NCI-H774 (cell line): ENCODE measurements at places on chromosomes 11 and 22.

- no peak for DNase-seq
These were observed 980.5 kb upstream of the CNTN5 start for GRCh38 chr11:98040061-98040808.

DNA sequence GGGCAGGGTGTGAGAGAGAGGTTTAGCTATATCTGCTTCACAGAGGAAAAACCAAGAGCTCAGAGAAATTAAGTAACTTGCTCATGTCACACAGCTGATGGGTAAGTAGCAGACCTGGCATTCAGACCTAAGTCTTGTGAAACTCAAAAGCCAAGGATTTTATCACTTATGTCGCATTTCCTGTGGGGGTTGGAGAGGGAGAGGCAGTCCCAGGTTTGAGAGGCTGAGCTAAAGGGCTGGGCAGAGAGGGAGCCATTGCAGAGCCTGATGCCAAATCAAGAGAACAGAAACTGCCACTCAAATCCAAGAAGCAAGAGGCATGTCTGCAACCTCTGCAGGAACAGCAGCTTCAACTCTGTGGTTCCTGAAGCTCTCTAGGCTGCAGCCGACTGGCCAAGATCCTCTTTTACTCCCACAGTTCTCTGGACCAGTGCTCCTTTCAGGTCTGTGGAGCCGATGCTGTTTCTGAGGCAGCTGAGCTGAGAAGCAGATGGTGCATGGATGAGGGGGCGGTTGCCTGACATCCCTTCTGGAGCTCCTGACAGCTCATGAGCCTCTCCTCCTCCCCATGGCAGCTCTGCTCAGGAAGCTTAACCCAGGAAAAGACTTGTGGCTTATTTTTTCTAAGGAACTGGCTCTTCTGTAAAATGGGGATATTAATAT, 47.6 kb upstream of the NAV2 start:
- DNase-seq, result no peak

GRCh38 chr11:17703951-17704350, 15.4 kb upstream of the MYOD1 start:
- no peak for DNase-seq

- DNase-seq, result no peak
These were observed 89.6 kb downstream of the PHF21B start for GRCh38 chr22:44920183-44920582.

GRCh38 chr11:35147235-35147634, 8.3 kb downstream of the CD44 start:
- no peak for DNase-seq

- DNase-seq, result peak; percentile 51
These were observed 35.7 kb upstream of the DKK3 start for GRCh38 chr11:12043959-12044791.

- DNase-seq, result no peak
These were observed 6.9 kb upstream of the TOMM22 start for GRCh38 chr22:38674888-38675287.

GRCh38 chr11:76579056-76579751, 91.3 kb downstream of the LRRC32 start:
- DNase-seq, result no peak

- no peak for DNase-seq
These were observed 3.7 kb upstream of the SIK2 start for GRCh38 chr11:111598559-111598958.

DNA sequence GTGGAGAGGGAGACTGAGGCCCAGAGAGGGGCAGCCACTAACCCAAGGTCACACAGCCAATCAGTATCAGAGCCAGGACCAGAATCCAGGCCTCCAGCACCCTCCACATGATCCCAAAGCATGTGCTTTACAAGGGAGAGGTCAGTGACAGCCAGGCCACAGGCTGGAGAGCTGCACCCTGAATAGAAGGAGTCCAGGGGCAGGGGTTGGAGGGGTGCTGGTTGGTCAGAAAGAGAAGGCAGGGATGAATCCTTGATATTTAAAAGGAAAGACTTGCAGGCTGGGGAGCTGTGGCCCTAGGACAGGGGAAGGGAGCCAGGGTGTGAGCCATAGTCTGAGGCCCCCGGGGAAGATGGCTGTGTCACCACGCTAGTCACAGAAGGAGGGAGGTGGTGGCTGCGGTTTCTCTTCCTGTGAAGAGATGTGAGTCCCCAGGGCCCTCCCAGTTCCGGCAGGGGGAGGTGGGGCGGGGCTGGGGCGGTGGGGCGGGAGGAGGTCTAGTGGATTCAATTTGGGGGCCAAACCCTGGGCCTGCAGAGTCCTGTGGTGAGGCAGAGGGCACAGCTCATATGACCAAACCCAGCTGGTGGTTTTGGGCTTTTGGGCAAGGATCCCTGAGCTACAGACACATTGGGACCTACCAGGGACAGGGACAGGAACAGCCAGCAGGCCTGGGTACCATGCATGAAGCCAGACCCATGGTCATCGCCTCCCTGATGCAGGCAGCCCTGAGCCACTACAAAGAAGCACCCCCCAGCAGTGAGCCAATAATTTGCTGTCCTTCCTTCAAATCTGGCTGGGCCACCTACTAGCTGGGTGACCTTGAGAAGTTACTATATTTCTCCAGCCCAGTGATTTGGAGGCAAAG, 14.0 kb downstream of the RAC2 start:
- DNase-seq, result no peak

- no peak for DNase-seq
These were observed 4.1 kb downstream of the MMP20 start for GRCh38 chr11:102620818-102621561.

DNA sequence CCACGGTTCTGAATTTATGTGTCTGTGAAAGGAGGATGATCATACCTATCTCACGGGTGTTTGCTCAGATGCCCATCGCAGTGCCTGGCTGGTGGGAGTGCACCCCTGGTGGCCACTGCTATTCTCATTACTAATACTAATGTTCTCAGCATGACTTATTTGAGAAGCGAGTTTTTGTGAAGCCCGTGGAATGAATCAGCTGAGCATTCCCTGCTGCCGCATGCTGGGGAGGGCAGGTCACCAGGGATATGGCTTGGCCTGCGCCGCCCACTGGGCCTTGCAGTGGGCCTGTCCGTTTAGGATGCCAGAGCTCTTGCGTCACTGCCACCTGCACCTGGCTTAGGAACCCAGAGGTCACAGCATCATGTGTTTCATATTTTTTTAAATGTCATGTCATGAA, 16.9 kb downstream of the CTTN start:
- no peak for DNase-seq

DNA sequence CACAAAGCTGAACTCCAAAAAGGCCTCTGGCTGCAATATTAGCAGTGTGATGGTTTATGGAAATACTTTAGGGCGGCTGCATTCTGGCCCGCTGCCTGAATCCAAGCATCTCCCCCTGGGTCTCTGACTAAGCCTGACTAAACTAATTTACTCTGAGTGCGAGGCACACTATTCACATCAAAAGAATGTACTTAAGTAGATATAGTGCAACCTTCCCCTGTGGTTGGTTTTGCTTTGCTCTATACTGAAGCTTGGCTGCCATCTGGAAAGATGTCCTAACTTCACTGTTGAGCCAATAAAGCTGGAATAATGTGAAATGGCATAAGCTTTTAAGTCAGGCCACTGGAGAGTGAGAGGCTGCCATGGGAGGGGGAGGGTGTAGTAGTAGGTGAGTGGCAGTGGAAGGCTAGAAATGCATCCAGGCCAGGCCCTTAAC, 321.6 kb downstream of the AASDHPPT start:
- DNase-seq, result no peak

- no peak for DNase-seq
These were observed 1.1 kb downstream of the NLRP6 start for GRCh38 chr11:279040-279965.
